NCI-H187 treated with DMSO at 0.1 percent for 48 hours (cell line): ENCODE measurements at places on chromosomes 12 and 14.
A peak's percentile ranks its signal among the peaks of the same experiment; 100 is the strongest.

DNA sequence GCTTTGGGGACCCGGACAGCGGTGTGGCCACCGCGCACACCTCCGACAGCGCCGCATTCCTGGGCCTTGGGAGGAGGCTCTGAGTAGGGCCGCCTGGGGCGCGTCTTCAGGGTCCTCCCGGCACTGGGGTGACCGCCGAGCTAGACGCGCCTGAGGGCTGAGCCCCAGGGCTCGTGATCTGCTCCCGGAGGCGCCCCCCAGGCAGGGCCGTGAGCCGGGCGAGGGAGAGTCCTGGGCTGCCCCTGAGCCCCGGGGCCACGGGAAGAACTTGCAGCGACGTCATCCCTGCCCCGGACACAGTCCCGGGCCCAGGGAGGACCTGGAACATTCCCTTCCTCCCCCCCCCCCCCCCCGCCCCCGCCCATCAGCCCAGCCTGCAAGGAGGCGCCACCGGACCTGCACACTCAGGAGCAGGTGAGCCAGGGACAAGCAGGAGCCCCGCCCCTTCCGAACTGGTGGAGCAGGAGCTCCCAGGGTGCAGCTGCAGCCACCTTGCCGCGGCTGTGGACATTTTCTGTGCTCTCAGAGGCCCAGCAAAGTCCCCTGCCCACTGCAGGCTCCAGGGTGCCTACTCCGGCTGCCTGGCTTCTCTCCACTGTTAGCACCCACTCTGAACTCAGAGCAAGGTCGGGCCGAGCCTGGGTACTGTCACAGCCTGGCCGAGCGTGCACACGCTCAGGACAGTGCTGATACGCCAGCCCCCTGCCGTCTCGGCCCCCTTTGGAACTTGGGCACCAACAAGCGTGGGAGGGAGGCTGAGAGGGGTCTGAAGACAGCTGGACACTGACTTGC is 50.7 kb downstream of the A2M start:
- DNase-seq, result no peak

DNA sequence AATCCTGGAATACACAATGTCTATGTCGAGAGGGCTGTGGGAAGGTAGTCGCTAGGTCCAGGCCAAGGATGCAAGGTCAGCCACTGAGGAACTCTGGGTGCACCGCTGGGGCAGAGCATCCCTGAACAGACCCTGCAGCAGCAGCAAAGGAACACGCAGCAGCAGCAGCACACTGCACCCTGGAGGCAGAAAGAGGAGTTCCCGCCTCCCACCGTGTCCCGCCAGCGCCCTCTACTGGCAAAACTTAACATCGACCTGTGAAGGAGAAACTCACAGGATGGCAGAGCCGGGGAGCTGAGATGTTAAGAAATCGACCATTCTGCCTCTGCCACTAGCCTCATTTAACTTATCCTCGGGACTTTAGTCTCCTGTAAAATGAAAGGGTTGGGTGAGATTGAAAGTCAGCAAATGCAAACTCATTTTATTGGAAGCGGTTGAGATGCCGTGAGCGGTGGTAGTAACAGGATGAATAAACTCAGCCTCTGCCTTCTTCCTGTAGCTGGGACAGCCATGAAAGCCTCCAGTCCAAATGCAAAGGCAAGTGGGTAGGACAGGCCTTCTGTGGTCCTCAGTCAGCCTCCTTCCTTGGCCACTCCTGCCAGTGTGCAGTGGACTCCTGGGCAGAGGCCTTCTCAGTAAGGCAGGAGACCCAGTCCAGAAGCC is 45.6 kb downstream of the STAB2 start:
- no peak for DNase-seq

GRCh38 chr12:105369014-105369413 is 38.5 kb downstream of the C12orf75 start:
- no peak for DNase-seq

DNA sequence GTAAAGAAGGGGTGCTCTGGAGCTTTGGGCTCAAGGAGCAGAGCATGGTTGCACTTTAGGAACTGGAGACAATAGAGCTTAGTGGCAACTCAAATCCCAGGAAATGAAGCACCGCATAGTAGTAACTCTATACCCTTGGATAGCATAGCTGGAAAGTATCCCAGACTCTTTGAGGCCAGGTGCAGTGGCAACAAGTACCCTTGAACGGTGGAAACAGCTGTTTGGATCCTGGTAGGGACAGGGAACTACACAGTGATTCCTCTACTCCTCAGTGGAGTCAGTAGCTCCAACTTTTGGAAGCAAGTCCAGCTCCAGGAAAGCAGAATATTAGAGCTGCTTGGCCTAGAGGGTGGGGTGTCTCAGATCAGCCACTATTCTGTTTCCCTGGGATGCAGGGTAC is 129.0 kb upstream of the WSCD2 start:
- peak; percentile 86 for DNase-seq

DNA sequence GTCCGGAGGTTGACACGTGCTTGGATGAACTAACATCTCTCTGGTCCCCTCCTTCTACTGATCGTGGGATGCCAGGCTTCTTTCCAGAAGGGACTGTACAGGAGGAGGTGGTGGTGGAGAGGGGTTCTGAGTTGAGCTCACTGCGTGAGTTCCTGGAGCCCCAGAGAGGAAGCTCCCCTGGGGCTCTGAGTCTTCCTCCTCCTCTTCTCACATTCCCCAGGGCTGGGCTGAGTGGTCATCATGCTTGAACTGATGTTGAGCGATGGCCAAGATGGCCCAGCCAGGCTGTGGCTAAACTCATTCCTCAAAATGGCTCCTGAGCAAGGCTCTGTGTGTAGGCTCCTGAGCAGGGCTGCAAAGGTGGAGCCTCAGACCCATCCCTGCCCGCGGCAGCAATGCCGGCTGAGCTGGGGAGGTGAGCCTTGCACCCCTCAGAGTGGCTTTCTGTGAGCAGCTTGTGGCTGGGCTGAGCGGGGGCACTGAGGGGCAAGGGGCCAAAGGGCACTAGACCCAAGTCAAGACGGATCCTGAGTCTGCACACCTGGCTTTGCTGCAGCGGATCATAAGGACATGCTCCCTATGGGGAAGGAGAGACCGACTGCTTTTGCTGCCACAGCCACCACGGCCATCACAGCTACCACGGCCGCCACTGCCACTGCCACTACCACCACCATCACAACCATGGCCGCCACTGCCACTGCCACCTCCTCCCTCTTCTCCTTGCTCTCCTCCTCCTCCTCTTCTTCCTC is 35.4 kb downstream of the MEG3 start:
- DNase-seq, result no peak
